ENCODE measurements at places on chromosomes 4 and X.
A peak's percentile ranks its signal among the peaks of the same experiment; 100 is the strongest.

- no peak for DNase-seq
Measured at GRCh38 chr4:13647031-13647430, 19.5 kb upstream of the BOD1L1 start.

DNA sequence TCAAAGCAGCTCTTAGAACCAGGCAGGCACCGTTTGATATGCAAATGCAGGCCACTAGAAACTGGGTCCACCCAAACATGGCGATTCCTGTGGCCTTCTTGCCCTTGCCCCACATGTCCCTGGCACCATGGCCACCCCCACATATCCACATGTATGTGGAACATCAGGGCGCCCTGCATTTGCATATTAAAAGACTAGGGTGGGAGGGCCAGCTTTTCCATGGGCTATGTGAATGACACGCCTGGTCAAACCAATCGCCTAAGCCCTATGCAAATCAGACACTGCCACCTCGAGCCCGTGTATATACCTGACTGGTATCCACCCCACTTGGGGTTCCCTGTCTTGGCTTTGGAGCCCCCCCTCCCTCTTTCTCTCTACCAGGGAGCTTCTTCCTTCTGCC, 107.0 kb downstream of the ABLIM2 start:
- no peak for DNase-seq

DNA sequence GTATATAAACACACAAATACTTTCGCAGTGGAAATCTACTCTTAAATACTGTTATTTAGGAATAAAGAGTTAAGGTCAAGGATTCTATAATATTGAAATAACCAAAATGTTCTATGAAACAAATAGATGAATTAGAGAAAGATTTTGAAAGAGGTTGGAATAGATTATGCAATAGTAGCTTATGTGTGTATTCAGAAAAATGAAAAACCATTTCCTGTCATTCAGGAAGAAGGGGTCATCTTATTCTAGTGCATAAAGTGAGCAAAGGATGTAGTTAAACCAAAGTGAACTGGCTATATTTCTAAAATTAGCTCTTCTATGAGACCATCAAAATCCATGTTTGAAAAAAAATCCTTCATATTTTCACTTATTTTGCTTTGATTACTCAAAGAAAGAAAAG, 30.0 kb upstream of the MYOZ2 start:
- DNase-seq = no peak

DNA sequence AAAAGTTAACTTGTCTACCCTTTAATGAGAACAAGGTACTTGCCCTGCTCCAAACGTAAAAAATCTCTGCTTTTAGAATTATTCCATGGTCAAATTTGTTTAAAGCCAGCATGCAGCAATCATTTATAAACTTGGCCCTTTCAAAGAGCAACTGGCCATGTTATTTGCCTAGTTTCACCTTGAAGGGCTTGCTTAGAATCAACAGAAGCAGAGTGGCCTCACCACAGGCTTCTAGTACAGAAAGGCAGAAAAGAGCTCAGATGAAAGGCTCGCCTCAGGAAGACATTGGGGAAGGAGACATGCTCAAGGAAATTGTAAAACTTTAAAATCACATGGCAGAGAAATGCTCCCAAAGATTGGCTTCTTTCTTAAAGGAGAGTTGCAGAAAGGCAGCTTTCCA, 53.8 kb upstream of the USP26 start:
- DNase-seq = no peak

- DNase-seq = no peak
Measured at GRCh38 chr4:145315811-145316225, 135.4 kb upstream of the OTUD4 start.

DNA sequence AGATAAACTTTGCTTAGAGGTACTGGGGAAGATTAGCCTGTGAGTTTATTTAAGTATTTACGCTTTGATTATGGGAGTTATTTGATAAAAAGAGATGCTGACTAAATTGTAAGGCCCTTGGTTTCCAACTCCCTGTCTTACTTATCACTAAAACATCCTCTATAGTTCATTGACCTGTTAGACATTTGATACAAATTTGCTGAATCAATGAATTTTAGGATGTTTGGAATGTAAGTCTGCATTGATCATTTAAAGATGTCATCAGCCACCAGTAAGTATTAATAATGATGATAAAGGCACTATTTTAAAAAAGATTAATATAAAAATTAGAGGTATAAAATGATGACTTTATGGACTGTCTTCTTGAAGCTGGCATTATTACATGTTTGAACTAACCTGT, 340.6 kb downstream of the SPRY1 start:
- DNase-seq = no peak

- no peak for DNase-seq
Measured at GRCh38 chr4:168514249-168514852, 17.5 kb downstream of the PALLD start.

DNA sequence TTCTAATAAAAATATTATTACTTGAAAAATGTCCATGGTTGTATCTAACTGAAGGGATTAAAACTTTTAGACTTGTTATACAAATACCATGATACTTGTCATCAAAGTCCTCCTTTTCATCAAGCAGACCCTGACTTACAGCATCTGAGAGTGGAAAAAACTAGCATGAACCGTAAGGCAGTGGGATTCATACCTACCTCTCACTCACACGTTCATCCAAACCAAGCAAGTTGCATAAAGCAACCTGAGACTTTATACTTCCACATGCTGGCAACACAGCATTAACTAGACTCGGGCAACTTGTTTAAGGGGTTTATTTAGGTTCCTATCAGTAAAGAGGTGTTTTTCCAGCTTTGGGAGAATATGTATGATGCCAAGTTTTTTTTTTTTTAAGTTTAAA, 22.6 kb upstream of the TLR7 start:
- DNase-seq = no peak

- no peak for DNase-seq
Measured at GRCh38 chrX:133987188-133987587, 1.8 kb upstream of the GPC3 start.

GRCh38 chr4:179750374-179750773, 2308.1 kb upstream of the AGA start:
- DNase-seq = no peak

- DNase-seq = no peak
Measured at GRCh38 chr4:82957045-82957444, 53.6 kb downstream of the LIN54 start.

DNA sequence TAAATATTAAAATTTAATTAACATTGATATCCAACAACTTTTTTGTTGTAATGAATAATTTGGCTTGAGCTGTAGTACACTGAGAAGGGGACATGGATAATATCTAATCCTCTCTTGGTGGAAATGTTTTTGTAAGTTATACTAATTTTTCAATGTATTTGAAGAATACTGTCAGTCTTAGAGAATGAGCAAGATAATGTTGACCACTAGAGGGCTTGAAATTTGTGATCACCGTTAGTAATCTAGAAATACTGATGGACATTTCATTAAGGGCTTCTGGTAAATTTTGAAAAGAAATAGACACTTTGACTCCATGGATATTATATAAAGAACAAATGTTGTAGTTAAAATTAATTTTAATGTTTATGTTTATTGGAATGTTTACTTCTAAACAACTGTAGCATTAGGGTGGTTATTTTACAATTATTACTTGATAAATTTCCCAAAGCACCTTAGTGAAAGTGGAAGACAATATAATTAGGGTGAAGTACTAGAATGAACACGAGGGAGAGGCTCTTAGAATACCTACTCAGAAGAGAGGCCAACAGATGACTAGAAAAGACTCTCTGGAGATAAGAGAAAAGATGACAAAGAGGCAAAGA, 20.0 kb upstream of the CAMK2D start:
- DNase-seq = no peak

DNA sequence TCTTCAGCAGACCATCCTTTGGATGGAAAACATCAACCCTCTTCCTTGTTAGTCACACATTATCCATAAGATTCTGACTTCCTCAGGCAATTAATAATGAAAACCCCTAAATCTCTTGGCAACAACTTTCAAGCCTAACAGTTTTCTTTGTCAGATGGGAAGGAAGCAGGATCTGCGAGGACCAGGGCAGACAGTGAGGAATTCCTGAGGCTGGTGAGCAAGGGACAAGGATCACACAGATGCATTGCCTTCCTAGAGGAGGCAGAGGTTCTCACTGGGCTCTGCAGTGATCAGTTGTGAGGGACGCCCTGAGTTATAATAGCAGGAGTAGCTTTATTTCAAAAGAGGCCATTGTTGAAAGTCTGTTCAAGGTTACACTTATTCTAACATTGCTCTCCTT, 195.4 kb downstream of the SLIT2 start:
- DNase-seq = no peak

DNA sequence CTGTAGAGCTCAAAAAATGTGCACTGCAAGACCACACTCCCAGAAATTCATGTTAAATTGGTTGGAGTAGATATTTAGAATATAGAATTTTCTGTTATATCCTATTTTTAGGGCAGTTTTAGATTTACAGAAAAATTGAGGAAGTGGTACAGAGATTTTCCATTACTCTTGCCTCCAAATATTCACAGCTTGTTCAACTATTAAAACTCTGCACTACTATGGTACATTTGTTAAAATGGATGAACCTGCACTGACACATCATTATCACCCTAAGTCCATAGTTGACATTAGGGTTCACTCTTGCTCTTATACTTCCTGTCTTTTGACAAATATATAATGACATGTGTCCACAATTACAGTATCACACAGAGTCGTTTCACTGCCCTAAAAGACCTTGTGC, 1724.5 kb downstream of the C4orf33 start:
- DNase-seq = no peak

DNA sequence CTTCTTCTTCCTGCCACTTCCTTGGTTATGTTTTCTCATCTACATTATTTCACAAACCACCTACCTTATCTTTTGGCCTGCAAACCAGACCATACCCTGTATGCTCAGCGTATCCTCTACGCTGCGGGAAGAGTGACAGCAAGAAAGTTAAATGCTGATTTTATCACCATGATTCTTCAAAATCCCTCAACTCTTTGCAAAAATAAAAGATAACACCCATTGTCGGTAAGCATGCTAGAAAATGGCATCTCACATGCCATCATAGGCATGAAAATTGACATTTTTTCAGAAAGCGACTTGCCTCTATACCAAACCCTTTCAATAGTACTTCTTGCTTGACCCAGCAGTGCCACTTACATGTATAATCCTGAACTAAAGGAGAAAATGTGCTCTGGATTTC, 102.0 kb downstream of the HPGD start:
- DNase-seq = no peak

DNA sequence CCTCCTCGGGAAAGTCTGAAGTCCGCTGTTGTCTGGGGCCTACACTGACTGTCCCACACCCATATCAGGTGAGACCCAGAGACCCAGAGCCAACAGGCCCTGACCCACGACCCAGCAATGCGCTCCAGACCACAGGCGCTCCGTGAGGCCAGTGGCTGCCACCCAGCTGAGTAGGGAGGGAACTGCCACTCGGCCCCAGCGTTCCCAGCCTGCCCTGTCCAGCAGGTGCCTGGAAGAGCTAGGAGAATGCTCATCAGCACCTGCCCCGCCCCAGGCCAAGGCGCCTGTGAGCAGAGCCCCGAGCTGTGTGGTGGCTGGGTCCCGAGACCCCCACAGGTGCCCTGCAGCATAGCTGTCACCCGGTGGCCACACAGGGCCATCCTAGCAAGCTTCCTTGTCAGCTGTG, 2.7 kb downstream of the SPON2 start:
- peak; percentile 44 for DNase-seq

- no peak for DNase-seq
Measured at GRCh38 chr4:147571036-147571770, 46.0 kb upstream of the TMEM184C start.

Measured in lower lobe of right lung (tissue), 2 donors.